ACHN (cell line): ENCODE measurements at places on chromosomes 12 and 14.

- no peak for DNase-seq
These were observed 139.5 kb downstream of the SMOC1 start for GRCh38 chr14:70018713-70019211.

- no peak for DNase-seq
These were observed 17.6 kb upstream of the AMIGO2 start for GRCh38 chr12:47097276-47097896.

DNA sequence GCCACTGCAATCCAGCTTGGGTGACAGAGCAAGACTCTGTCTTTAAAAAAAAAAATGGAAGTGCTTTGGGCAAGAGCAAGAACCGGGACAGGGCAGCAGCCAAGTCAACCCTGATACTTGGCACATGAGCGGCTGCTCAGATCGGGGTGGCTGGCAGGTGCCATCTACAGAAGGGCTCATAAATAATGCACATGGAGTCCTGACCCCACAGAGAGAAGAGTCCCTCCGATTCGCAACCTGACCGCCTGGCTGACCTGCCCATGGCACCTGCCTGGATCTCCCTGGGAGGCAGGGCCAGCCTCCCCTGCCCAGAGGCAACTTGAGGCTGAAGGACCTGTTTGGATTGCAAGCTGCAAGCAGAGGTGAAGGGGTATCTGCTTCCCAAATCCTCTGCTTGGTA lies 9.6 kb upstream of the TMEM120B start:
- DNase-seq: no peak

DNA sequence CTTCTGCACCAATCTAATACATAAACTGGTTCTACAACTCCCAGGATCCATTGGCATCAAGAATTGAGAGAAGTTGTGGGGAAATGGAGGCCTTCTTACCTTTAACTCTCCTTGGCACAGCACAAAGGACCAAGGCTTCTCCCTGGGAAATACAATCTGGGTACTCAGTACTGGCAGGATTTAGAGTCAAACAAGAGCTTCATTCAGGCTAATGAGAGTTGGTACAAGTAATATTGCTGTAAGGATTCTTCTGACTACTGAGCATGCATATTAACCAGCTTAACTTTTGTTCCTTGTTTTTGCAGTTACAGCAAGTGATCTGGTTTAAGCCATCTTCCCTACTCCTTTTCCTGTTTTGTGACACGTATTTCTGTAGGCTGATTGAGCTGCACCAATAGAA lies 76.2 kb upstream of the FERMT2 start:
- DNase-seq: no peak

DNA sequence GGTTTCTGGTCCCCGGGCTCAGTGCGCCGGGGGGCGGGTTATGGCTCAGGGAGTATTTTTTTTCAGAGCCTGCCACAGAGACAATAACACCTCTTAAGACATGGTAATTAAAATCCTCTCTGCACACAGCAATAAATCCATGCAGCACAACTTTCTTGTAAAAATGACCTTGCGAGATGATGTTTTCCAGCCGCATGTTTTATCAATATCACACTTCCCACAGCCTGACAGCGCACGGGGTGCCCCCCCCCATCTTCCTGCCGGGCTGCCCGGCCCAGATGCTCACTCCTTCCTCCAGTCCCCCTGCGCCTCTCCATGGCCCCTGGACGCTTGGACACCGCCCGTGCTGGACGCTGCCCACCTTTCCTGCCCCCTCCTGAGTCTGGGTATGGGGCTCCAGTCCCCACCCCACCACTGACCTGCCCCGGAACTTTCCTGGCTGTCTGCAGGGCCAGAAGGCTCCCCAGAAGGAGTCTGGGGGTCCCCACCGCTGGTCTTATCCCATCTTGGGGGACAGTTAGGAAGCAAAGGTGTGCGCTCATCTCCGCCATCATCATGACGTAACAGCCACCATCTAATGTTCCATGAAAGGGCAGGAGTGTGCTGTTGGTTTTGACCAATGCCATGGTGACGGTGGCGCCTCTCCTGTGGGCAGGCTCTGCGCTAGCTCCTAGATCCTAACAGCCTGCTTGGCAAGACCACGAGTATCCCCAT lies 182.9 kb downstream of the KIF26A start:
- DNase-seq: no peak

DNA sequence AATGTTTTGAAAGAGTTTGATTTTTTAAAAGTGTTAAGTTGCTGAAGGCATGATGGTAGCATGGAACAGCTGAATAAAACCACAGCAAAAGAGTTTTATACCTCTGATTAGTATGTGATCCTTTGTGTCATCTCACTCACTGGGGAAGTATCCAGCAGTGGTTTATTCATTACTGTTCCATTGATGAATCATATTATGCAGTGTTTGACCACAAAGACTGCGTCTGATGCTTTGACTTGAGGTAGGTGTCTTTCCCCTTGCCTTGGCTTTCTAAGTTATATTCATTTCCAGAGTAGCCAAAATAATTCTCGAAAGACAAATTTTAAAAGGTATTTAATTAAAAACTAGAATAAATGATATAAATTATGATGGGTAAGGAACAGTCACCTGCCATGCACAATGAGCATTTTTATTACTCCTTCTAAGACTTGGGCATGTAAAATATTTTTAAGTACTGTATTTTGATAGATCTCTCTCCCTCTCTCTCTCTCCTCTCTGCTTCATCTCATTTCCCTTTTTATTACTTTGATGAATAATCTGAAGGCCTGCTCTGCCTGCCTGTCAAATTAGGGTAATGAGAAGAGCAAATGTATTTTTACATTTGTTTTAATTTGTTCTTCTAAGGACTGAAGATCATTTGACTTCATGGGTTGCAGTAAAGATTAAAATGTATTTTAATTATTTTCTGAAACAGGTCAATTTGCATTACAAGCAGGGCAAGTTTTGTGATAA lies 164.9 kb downstream of the NAV3 start:
- DNase-seq: peak; percentile 96

GRCh38 chr12:122097584-122097926 lies 19.0 kb downstream of the MLXIP start:
- DNase-seq: no peak

GRCh38 chr12:6292606-6293005 lies 17.9 kb upstream of the PLEKHG6 start:
- DNase-seq: no peak

- no peak for DNase-seq
These were observed 59.0 kb downstream of the CCDC85C start for GRCh38 chr14:99544991-99545390.

GRCh38 chr14:99666533-99666932 lies 17.6 kb upstream of the CYP46A1 start:
- no peak for DNase-seq

DNA sequence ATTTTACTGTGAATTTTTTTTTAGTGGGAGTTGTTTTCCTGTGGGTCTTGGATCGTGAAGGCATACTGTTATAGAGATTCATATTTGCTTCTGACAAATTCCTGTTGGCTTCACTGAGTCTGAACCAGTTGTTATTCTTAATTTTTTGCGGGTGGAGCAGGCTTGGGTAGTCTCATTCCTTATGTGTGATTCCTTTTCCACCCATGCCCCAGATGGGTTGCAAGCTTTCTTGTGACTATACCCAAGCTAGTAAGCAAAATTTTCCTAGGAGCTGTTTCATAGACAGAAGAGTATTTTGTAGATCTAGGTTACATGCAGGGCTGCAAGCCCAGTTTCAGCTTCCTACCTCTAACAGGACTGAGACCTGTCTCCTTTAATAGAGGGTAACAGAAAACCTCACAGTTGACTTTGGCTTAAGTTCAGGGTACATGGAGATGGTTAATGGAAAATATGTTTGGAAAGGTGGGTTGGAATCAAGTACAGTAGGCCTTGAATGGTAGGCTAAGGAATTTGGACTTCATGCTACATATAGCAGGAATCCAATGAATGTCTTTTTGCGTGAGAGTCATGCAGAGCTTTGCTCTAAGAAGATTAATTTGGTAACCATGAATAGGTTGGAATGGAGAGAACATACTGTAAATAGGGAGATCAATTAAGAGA lies 29.0 kb downstream of the TRMT5 start:
- no peak for DNase-seq

DNA sequence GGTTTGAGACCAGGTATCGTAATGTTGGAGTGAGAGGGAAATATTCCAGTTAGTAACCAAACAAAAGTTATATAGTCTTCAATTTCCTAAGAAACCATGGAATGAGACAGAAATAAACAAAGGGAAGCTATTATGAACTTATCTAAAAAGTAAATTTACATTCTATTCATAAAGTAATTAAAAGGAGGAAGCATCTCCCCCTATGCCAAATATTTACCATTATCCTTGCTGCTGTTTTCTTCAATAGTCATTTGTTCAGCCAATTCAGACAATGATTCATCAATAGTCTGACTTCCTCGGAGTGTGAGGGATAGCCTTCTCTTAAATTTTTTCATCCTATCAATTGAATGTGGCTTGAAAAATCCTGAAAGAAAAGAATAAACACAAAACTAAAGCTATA lies 65.7 kb downstream of the CDK17 start:
- no peak for DNase-seq

DNA sequence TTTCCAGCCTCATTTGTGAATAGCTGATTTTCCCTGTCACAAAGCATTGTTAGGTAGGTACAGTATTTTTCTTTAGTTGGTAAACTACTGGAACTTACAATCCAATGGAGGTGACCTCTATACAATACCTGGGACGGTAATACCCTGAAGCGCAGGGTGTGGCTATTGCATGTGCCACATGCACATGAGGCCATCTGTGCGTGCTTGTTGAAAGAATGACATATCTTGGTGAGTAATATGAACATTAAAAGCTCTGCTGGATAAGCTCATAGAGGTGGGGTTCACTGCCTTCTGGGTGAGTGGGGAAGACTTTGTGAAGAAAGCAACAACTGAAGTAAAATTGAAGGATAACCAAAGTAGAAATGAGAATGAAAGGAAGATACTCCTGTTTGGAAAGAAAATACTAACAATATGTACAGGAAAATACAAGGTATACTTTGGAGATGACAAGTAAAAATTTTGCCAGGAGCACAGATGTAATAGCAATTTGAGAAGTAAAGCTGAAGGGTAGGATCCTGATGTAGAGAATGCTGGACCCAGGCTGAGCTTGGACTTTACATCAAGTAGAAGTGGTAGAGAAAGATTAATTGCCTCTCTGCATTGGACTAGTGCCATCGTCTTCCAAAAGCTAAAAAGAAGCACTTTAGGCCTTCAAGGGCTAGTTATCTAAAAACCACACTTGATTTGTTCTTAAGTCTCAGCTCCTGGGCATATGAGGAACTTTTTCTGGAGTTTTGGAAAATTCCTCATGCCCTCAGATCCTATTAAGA lies 97.1 kb downstream of the SLC38A6 start:
- no peak for DNase-seq

DNA sequence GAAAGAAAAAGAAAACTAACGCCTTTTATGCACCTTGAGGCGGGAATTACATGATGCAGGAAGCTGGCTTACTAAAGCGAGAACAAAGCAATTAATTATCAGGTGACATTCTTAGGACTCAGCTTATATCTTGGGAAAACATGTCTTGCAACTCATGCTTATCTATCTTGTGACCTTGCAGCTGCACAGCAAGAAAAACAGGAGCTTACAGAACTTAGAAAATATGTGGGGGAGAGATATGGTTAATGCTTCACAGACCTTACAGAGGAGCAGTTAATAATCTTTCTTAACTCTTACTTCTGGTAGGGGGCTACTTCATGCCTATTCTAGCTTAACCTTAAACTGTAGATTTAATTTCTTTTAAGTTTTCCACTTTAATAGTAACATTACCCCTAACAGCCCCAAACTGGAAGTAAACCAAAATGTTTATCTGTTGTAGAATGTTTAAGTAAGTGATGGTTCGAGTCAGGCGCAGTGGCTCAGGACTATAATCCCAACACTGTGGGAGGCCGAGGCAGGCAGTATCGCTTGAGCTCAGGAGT lies 13.2 kb upstream of the OR11G2 start:
- no peak for DNase-seq

DNA sequence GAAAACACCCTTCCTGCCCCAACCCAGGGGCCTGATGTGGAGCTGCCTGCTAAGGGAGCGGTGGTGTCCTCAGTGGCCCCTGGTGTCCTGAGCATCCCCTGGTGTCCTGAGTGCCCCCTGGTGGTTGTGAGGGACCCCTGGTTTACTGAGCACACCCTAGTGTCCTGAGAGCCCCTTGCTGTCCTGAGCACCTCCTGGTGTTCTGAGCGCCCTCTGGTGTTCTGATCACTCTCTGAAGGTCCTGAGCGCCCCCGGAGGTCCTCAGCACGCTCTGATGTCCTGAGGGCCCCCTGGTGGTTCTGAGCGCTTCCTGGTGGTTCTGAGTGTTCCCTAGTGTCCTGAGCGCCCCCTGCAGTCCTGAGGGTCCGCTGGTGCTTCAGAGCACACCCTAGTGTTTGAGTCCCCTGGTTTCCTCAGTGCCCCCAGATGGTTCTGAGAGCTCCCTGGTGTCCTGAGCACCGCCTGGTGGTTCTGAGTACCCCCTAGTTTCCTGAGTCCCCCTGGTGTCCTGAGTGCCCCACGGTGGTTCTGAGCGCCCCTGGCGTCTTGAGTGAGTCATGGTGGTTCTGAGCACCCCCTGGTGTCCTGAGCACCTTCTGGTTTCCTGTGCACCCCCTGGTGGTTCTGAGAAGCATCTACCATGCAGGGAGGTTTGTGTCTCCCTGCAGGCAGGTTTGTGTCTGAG lies 1004.2 kb downstream of the TMEM121 start:
- DNase-seq: no peak

DNA sequence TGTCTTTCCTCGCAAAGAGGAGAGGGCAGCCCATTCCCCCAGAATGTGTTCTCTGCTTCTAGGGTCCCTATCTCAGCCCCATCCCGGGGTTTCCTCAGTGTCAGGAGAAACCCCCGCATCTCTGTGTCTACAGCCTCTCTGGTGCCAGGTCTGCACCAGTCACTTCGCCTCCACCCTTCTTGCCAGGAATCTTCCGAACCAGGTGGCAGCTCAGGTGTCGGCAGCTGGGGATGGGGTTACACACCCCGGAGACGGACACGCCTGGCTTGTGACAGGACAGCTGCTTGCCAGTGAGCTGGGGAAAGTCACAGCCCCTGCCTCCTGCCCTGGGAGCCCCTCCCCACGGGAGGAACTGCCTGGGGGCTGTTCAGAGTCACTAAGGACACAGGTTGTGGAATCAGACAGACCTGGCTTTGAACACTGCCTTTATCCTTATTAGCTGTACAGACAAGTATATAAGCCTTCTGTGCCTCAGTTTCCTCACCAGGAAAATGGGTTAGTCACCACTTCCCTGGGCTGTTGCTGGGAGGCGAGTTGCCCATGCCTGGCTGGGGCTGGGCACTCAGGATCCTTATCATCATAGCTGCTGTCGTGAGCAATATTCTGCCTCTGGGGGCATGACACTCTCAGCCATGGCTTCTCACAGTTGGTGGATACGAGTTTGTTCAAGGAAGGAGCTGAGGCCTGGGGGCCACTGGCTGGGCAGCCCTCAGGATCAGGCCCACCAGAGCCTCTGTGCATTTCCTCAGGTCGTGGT lies 10.8 kb downstream of the HIP1R start:
- no peak for DNase-seq
